Left colon (tissue), 2 donors: ENCODE measurements at places on chromosomes 1 and 21. TPM values are rescaled to one million over a fixed set of nuclear protein-coding genes. Genes with fewer than 3 reads are reported as not detected.

NPR1 gene
- 2.8 TPM for total RNA-seq

PLCH2 gene
- total RNA-seq = 3.6 TPM

DNA sequence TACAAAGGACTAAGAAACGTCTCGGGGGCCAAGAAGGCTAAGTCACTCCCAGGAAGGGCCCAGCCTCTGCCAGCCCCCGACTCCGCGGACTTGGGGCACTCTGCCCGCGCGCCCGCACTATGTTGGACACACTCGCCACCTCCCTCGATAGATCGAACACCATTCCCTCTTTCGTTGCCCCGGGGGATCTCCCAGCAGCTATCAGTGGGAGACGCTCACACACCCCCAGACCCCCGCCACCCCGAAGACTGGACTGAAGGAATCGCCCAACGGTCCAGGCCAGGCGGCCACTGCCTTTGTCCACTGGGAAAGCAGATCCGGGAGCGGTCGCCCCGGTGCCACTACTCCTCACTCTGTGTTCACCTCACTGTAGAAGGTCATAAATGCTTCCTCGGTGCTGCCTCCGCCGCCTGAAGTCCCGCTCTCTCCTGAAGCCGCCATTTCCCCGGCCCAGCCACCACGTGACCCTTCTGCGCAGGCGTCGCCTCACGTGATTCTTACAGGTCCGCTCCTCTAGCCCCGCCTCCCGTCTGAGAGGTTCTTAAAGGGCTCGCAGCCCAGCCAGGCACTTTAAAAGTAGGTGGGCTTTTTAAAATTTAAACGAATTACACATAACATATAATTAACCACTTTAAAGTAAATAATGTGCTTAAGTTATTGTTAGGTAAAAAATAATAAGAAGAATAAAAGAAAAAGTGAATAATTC, at the start of gene DNAJC8:
DNAJC8 (minus strand) TSS at position 472 of the 706 bp plus-strand sequence; CDS start at position 441, 31 bp downstream.
- DNase-seq = peak; percentile 96

KIF26B gene
- 0.31 TPM for total RNA-seq

OR10Z1 gene
- not detected for total RNA-seq

GRCh38 chr1:181174861-181175260, 86.4 kb downstream of the IER5 start:
- DNase-seq = no peak

MROH9 gene
- not detected for total RNA-seq

CPT2 gene
- 76.4 TPM for total RNA-seq

BSDC1 gene
- total RNA-seq = 73.0 TPM

GRCh38 chr1:172823534-172823933, 164.6 kb downstream of the FASLG start:
- no peak for DNase-seq

GPR37L1 gene
- total RNA-seq = 0.76 TPM

C1orf87 gene
- total RNA-seq = not detected

DNA sequence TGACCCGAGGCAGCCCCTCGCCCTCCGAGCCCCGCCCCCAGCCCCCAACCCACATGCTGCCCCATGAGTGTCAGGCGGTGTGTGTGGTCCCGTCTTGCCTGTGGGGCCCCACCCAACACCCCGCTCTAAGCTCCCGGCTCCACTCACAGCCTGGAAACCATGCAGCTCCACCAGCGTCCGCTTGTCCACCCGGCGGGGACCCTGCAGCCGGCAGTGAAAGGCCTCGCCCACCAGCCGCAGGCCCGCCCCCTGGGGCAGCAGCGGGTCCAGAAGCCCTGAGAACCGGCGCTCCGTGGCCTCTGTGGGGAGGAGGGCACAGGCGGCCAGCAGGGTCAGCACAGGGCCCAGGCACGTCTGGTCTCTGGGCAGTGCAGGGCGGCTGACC, 2.7 kb downstream of the C1QTNF12 start:
- DNase-seq = no peak

GRCh38 chr1:69494221-69494620, 73.5 kb upstream of the LRRC7 start:
- DNase-seq = no peak

- no peak for DNase-seq
Observed at GRCh38 chr1:204920511-204920910, 49.8 kb downstream of the NFASC start.

FAM72A gene
- total RNA-seq = 2.5 TPM

CDK18 gene
- 39.2 TPM for total RNA-seq

DNA sequence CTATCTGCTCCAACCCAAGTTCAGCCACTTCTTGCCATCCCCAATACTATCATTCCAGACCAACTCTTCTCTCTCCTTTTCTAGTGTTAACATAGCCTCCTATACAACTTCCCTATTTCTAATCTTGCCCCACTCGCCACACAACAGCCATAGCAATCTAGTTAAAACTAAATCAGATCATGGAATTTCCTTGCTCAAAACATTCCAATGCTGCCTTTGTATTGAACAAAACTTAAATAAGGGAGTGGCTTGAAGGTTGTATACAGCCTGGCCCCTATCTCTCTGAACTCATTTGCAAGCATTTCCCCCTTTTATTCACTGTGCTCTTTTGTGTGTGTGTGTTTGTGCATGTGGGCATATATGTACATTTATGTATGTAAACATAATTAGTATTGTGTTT, 118.1 kb upstream of the SGIP1 start:
- no peak for DNase-seq

ITPKB gene
- 20.9 TPM for total RNA-seq

CLIC6 gene
- total RNA-seq = 0.61 TPM

DNA sequence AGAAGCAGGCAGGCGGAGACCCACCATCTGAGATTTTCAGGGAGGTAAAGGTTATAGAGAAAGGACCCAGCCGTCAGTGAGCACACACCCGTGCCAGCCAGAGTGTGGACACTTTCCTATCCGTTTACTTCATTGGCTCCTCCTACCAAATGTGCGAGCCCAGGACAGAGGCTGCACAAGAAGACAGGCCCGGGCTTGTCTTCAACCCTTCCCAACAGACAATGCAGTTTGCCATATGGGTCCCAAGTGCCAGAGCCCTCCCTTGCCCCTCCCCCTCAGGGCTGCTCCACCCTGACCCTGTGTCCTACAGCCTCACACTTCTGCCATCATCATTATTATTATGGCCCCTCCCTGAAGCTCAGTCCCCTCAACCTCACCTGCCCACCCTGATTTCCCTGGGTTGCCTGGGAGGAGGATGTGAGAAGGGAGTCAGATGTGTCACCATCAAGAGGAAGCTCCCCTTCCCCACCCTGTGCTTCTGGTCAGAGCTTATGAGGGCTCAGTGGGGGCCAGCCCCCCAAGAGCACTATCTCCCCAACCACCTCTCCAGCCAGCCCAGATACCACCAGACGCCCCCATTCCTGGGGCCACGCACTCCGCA, 9.4 kb downstream of the LAPTM5 start:
- DNase-seq = no peak

CCDC181 gene
- 0.15 TPM for total RNA-seq

CELSR2 gene
- 4.5 TPM for total RNA-seq

C1orf105 gene
- not detected for total RNA-seq

DNA sequence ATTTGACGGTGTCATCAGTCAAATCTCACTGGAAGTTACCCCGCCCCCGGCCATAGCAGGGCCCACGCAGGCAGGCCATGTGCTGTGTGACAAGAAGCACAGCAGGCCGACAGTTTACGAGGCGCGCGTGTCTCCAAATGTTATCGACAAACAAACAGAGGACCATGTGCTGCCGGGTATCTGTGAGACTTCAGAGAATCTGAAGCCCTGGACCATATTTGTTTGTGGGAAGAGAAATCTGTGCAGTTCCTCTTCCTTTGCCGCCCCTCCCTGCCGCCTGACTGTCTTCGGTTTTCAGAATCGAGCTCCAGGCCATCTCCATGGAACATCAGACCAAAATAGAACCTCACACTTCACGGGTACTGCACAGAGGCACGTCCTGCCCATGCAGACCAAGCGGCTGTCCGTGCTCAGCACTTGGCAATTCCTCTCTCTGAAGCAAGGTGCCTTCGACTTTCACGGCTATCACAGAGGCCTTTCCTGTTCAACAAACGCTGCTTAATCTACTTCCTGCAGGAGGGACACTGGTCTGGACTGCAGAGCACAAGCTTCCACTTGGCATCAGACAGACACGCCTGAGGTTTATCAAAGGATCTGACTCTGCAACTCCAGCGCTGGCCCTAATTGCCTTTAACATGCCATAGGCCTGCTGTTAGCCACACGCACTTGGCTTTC, 135.7 kb upstream of the KRTAP19-8 start:
- DNase-seq = peak; percentile 16

PTGFR gene
- 0.18 TPM for total RNA-seq

DNA sequence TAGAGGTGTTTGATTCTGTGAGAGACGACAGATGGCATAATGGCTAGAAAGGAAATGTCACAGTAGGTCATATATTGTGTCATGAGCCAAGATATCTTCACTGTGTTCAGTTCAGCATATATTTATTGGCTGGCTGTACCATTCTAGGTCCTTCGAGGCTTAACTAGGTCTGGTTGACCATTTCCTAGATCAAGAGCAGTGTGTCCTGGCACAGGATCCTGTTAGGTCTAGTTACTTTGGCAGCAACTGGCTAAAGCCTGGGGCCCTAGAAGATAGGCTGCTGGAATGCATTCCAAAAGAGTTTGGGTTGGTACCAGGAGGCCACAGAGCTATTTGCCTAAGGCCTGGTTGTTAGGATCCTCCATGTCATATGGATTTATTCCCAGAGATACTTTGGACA, 20.9 kb downstream of the ZBTB40 start:
- DNase-seq = no peak

DNA sequence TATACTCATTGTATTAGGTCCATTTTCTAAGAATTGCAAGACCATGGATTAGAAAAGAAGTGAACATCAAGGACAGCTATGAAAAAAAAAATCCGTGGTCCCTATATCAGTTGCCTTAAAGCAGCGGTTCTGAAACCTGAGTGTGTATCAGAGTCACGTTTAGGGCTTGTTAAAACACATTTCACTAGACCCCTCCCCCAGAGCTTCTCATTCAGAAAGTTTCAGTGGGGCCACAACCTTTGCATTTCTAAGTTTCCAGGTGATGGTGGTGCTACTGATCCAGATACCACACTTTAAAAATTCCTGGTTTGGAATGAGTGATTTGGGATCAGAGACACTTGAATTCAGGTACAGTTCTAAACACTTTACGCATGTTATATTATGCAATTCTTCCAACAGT, 96.1 kb upstream of the PRMT6 start:
- DNase-seq = no peak

DNA sequence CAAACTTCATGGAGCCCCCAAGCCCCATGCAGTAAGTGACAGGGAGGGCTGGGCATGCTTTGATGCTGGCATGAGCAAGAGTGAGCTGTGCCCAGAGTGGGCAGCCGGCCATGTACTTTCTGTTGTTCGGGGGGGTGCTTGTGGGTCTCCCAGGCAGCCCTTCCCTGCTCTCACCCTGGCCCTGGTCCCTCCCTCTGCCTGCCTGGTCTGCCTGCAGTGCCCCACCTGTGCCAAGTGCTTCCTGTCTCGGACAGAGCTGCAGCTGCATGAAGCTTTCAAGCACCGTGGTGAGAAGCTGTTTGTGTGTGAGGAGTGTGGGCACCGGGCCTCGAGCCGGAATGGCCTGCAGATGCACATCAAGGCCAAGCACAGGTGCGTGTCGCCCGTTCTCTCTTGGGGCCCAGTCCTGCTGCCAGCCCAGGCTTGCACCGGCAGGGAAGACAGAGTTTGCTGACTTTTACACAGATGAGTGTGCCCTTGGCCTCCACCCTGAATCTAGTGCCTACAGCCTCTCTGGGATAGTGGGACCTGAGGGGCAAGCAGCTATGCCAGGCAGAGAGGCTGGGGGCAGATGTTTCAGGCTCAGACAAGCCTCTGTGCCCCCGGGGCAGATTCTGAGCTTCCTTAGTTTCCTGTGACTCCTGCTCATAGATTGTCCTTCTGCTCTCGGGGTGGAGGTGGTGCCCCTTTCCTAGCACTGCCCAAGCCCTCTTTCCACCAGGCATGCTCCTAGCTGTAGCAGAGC, 7.6 kb downstream of the ZBTB48 start:
- no peak for DNase-seq

GRCh38 chr1:185474440-185475149, 157.6 kb upstream of the IVNS1ABP start:
- DNase-seq = no peak
